ENCODE measurements at places on chromosomes 6 and 20.

DNA sequence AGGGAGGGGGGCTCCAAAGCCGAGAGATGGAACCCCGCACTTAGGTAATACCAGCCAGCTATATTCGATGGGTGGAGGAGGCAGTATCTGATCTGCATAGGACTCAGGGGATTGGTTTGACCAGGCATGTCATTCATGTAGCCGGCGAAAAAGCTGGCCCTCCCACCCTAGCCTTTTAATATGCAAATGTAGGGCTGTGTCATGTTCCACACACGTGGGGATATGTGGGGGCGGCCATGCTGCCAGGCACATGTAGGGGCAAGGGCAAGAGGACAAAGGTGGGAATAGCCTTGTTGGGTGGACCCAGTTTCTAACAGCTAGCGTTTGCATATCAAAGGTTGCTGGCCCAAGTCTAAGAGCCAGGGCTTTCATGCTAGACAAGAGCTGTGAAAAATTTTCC is 39.1 kb upstream of the DDR1 start:
- no peak for DNase-seq

GRCh38 chr6:169198885-169199284 is 54.8 kb downstream of the THBS2 start:
- DNase-seq = no peak

DNA sequence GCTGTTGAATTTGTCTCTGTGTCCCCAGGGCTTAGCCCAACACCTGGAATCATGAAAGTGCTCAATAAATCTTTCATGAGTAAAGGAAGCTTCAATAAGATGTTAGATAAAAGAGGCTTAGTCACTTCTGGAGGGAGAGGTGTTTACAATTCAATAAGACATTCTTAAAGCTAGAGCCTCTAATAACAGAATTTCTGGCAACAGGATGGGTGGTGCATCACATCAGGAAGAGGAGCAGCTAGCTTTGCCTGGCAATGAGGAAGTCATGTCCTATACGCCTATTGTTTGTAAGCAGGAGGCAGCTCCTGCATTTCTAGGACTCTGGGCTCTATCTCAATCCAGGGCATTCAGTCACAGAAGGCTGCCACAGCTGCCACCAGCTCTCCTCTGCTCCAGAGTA is 638.5 kb downstream of the EPM2A start:
- DNase-seq = no peak

- DNase-seq = peak; percentile 84
Observed at GRCh38 chr6:28944412-28944865, 20.7 kb upstream of the TRIM27 start.

GRCh38 chr6:169638388-169638787 is 63.4 kb downstream of the WDR27 start:
- no peak for DNase-seq

GRCh38 chr6:161549977-161550655 is 276.3 kb upstream of the AGPAT4 start:
- DNase-seq = no peak

DNA sequence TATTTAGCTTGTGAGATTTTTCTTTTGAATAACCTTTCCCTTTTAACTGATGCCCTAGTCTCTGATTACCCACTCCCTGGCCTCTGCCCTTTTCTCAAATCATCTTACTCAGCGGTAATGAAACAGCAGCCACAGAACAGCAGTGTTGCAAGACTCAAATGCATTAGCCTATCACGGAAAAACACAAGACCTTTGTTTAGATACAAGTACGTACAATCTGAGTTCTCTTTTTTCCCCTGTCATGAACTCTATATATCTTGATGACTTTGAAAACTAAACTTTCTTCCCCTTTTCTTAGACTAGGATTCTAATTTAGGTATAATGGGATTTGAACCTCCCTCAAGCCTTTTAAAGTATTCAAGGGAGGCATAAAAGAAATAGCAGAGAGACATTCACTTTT is 1034.9 kb downstream of the EYS start:
- no peak for DNase-seq

DNA sequence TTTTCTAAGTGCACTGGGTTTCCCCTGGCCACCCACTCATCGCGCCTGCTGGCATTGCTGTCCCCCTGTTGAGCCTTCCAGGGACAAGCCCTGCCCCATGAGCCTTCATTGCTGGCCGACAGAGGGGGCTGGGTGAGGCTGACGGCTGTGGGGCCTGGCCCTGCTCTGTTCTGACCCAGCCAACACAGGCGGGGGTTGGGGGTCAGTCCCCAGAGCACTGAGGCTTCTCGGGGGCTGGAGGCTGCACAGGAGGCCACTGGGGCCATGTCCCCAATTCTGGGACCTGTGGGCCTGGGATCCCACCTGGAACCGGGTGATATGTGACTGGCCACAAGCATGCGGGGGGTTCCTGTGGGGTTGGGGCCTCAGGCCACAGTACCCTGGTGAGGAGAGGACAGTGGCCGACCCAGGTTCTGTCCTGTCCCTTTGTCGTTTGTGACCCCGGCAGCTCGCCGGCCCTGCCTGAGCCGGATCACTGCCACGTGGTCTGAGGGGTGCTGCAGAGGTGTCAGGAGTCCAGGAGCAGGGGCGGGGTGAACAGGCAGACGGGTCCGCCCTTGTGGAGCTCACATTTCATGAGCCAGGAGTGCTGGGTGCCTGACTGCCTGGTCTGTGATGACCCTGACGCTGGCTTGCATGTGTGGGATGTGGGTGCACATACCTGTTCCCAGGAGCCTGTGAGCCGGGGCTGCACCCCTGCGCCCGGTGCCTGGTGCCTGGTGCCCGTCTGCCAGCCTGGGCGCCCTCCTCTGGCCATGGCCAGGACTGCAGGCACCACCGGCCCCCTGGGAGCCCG is 2.1 kb upstream of the COL20A1 start:
- peak; percentile 71 for DNase-seq

DNA sequence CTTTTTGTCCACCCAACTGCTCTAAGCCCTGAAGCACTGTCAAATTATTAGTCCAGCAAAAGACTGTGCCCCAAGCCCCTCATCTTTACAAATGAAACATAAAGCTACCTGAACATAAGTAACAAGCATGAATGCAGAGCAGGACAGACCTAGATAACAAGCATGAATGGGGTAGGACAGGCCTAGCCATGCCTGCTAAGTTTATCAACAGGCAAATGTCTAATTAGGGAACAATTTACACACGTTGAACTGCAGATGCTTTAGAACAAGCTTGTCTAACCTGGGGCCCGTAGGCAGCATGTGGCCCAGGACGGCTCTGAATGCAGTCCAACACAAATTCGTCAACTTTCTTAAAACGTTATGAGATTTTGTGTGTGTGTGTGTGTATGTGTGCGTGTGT is 13.6 kb downstream of the FBXO30 start:
- no peak for DNase-seq

GRCh38 chr6:25620391-25620790 is 31.6 kb upstream of the SCGN start:
- no peak for DNase-seq

DNA sequence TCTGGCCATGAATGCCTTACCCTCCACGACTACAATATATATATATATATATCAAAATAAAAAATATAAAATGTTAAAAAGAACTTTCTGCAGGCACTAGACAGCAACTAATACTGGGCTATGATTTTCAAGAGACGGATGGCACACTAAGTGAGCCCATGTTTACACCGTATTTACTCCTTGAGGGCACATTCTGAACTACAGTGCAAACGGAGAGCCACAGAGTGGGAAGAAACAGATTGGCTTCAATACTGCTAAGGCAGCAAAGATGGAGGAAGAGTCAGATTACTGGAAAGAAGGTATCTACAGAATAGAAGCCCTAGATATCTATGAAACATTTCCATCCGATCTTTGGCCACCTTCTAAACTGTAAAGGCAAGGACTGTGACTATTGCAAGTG is 330.3 kb downstream of the HTR1B start:
- no peak for DNase-seq

- DNase-seq = no peak
Observed at GRCh38 chr6:119313937-119314884, 35.4 kb downstream of the MAN1A1 start.

DNA sequence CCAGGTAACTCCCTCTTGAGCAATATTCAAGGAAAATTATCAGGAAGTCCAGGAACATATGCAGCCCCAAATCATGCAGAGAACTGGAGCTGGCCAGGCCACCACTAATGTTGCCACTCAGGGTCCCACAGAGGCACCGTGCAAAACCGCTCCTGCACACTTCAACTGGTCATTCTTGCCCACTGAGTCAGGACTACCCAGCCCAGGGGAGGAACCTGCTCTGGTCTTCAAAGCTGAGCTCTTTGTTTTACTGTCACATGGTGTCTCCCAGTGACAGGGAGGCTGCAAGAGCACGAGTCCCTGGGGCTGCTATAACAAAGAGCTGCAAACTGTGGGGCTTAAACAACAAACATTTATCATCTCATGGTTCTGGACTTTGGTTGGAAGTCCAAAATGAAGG is 336.0 kb upstream of the PRDM1 start:
- no peak for DNase-seq

DNA sequence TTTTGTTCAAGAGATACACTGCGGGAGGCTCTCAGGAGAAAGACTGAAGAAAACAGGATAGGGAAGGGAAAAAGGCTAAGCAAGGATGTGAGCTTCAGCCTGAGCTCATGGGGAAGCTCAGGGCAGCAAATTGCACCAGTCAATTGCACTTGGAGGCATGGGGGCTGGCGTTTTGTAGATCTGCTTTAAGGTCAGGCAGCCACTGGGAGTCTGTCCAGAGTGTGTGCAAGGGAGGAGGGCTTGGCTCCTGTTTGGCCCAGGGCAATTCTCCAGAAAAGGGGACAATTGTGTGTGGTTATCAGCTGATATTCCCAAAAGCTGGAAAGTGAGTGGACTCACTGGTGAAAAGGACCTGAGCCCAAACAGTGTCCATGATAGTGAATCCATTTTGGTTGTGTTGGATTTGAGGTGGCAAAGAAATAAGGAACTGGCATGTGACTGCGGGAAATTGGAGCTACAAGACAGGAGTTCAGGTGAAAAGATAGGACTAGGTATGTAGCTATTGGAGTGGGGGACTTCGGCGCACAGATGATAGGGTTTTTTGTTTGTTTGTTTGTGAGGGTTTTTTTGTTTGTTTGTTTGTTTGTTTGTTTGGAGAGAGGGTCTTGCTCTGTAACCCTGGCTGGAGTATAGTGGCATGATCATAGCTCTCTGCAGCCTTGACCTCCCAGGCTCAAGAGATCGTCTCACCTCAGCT is 22.3 kb upstream of the IER3 start:
- DNase-seq = no peak

DNA sequence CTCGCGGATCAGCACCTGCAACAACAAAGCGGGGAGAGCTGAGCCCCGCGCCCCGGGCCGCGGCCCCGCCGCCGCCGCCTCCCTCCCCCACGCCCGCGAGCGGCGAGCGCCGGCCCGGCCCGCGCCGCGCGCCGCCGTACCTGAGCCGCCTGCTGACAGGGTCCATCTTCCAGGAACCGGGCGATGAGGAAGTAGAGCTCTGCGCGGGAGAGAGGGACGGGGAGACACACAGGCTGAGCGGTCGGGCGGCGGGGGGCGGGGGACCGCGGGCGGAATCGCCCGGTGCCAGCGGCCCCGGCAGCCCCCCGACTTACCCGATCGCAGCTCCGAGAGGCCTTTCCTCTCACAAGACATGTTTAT is 359 bp downstream of the PHIP start:
- no peak for DNase-seq

GRCh38 chr20:32819992-32820697 is 391 bp downstream of the MAPRE1 start:
- DNase-seq = peak; percentile 89

DNA sequence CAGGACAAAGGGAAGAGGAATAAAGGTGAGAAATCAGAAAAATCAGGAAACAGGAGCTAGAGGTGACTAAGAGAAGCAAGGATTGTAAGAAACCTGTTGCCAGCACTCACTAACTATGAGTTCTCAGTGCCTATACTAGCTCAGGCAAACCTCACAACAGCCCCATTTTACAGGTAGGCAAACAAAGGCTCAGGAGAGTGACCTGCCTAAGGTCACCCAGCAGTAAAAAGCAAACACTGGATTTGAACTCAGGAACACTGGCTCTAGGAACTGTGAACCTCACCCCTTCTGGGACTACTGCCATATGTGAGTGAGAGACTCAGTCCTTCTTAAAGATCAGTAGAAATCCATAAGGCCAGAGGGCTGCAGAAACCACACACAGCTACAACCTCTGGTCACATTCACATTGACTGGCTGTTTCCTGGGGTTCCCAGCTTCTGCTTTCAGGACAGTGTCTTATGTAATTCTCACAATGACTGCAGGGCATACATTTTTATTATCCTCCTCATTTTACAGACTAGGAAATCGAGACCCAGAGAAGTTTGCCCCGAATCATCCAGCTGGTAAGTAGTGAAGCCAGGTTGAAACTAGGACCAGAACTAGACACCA is 80.7 kb upstream of the MAFB start:
- no peak for DNase-seq

- no peak for DNase-seq
Observed at GRCh38 chr6:114155763-114156162, 184.8 kb upstream of the HDAC2 start.

- no peak for DNase-seq
Observed at GRCh38 chr20:44198872-44199271, 11.7 kb downstream of the OSER1 start.

GRCh38 chr6:157263881-157264397 is 59.4 kb downstream of the TMEM242 start:
- no peak for DNase-seq

DNA sequence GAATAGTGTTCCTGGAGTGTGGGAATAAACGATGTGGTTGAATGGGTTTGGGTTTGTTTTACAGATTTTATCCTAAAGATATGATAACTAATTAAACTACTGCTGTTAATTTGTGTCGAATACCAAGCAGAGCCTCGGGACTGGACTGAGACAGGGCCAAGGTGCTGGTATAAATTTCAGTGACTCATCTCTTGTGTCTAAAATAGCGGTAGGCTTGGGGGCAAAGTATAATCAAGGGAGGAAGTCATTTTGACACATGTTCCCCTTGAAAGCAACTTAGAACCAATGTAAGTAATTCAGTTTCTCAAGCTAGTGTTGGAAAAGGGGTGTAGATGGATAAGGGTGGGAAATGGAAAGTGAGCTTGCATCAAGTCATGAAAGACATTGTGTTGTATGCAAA is 108.4 kb downstream of the PLCB4 start:
- no peak for DNase-seq

GRCh38 chr20:46458866-46459750 is 52.7 kb upstream of the ELMO2 start:
- peak; percentile 57 for DNase-seq

GRCh38 chr6:39086294-39086693 is 28.7 kb downstream of the SAYSD1 start:
- DNase-seq = no peak

GRCh38 chr20:5191829-5192569 is 65.2 kb downstream of the CDS2 start:
- DNase-seq = peak; percentile 82

- DNase-seq = peak; percentile 75
Observed at GRCh38 chr6:152401978-152402377, 235.2 kb downstream of the SYNE1 start.

DNA sequence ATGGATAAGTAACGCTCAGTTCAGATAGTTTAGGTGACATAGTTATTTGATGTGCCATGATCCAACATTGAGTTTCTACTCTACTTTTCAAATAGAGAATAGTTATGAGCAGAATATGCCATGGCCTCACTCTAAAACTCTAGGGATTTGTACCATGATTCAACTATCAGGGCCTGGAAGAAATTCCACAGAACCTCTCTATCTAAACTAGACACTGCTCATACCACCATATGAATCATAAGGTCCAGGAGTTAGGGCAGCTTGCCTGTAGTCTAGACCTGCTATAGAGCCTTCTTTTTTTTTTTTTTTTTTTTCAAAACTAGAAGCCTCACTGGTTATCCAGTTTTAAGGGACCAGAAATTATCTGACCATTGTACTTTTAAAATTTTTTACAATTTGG is 571.8 kb upstream of the IMPG1 start:
- no peak for DNase-seq

GRCh38 chr6:9948678-9949077 is 466.2 kb downstream of the TFAP2A start:
- DNase-seq = no peak
